ENCODE measurements at places on chromosomes 16 and 17.

GRCh38 chr17:33302394-33302793 lies 9.3 kb upstream of the ASIC2 start:
- no peak for DNase-seq

- DNase-seq, result no peak
Measured at GRCh38 chr17:537133-537532, 177.5 kb downstream of the VPS53 start.

DNA sequence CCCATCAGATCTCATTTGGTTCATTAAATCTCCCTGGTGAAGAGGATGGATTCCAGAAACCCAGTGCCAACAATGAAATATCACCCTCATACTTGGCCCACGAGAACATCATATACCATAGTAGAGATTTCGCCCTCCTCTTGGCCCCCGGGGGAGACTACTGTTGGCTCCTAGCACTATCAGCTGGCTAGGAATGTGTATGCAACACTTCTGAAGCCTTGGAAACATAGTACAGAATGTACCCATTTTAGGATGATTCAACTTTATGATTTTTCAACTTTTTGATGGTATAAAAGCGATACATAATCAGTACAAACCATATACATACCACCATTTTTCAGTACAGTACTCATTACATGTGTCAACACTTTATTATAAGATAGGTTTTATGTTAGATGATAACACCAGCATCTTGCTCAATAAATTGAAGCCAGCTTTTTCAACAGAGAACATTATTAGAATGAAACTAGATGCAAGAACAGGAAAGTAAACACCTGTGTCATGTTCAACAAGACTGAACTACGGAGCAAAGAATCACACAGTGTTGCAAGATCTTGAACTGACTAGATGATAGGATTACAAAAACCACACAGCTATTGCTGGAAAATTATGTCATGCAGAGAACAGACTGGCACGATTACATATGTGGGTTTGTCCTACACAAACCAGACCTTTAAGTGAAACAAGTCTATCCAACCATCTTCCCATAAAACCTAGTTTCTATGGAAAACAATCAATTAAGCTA lies 17.2 kb downstream of the RSL1D1 start:
- no peak for DNase-seq

DNA sequence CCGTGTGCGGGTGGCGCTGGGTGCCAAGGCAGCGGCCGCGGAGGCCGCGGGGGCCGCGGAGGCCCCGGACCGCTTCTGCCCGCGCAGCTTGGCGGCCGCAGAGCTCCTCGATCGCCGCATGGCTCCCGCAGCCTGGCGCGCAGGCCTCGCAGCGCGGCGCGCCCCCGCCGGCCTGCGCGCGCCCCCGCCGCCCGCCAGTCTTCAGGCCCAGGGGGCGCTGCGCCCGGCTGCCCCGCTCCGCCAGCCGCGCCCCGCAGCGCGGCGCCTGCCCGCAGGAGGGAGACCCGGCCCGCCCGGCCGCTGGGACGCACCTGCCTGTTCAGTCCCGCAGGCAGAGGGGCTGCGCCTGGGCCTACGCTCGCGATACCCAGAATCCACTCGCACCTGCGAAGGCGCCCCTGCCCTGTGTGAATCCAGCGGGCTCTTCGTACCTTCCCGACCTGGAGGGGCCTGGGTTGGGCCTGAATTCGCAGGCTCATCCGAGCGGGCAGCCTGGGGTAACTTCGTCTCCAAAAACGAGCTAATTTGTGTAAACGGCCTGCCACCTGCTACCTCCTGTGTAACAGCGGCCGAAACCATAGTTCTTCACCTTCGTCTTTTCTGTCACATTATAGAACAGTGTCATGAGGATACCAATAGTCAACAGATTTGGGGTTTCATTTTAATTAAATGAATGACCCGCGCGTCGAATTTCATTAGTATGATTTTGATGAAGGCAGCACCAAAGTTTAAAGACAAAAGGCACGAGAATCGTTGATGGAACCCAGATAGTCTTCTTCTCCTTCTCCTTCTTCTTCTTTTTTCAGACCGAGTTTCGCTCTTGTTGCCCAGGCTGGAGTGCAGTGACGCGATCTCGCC lies at the start of gene CENPV:
Gene CENPV (minus strand): TSS at position 153 of the 858 bp plus-strand sequence. CDS start 33 bp downstream, at position 120.
- DNase-seq, result no peak

DNA sequence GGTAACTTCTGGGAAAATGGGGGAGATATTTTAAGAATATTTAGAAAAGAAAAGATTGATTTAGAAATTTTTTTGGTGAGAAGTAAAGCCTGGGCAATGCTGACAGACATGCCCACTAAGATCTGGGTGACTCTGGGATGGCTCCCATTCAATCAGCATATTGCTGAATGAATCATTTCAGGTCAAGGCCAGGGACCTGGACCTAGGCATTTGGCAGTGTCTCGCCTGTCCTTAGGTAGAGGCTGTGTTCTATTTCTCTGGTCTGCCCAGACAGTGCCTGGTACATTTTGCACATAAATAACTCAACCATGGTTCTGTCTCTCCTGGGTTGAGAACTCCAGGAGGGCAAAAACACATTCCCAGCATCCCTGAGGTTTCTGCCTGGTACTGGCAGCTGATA lies 39.9 kb downstream of the SMPD3 start:
- DNase-seq, result no peak

DNA sequence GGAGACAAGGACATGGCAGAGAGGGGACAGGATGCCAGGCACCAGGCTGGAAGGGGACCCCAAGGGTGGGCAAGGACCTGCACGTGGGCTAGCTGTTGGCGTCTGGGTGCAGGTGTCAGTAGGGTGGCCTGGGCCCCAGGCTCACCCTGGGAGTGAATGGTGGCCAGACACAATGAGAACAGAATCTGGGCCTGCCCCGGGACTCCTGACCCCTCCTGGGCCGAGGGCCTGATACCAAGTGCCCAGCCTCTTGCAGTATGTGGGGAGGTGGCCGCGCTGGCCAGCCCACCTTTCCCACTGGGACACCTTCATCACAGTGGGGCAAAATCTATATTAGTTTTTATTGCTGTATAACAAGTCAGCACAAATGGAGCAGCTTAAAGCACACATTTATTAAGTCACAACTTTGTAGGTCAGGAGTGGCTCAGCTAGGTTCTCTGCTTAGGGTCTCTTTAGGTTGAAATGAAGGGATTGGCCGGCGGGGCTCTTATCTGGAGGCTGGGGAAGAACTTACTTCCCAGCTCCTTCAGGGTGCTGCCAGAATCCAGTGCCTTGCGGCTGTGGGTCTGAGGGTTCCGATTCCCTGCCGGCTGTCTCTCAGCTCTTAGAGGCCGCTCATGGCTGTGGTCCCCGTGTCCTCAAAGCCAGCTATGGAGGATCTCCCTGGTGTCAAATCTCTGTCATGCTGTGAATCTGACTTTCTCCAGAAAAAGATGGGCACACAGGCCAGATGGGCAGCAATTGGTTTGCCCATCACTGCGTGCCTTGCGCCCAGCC lies 3.6 kb downstream of the PRSS33 start:
- no peak for DNase-seq

DNA sequence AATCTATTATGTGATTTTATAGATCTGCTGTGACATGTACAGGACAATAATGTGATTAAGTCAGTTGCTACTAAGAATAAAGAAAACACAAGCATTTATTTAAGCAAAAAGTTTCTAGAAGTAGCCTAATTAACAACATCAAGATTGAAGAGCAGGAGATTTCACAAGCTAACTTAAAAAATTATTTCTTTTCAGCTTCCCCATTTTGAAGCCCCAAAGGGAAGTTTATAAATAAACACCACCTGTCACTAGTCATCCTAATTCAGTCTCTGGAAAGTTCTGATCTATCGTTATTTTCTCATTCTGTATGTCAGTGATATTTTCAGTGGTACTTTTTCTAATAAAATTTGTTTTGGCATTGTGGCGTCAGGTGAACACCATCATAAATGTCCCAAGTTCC lies 8.3 kb downstream of the CAPNS2 start:
- no peak for DNase-seq

- no peak for DNase-seq
Measured at GRCh38 chr16:9469512-9469911, 378.1 kb downstream of the HAPSTR1 start.

DNA sequence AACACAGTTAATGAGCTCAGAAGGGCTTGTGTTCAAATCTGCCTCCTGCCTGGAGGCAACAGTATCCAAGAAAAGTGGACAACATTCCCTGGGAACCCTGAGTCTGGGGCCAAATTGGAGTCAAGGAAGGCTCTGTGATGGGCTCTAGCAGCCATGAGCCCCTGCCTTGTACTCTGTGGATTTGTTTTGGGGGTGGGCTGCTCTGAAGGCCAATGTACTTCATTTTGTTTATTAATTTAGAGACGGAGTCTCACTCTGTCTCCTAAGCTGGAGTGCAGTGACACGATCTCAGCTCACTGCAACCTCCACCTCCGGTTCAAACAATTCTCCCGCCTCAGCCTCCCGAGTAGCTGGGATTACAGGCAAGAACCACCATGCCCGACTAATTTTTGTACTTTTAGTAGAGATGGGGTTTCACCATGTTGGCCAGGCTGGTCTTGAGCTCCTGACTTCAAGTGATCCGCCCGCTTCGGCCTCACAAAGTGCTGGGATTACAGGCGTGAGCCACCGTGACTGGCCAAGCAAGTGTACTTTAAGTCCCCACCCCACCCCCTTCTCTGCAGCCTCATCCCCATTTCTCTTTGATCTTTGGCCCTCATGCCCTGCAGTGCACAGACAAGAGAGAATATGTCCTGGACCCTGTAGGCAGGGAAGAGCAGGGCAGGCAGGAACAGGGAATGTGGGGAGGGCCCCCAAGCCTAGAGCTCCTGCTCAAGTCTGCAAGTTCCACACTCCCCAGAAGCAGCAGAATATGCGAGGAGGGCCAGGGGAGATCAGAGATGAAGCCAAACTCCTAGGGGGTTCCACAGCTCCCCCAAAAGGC lies 2.7 kb upstream of the GIP start:
- DNase-seq, result no peak

- DNase-seq, result no peak
Measured at GRCh38 chr17:9533441-9533840, 42.2 kb downstream of the STX8 start.

DNA sequence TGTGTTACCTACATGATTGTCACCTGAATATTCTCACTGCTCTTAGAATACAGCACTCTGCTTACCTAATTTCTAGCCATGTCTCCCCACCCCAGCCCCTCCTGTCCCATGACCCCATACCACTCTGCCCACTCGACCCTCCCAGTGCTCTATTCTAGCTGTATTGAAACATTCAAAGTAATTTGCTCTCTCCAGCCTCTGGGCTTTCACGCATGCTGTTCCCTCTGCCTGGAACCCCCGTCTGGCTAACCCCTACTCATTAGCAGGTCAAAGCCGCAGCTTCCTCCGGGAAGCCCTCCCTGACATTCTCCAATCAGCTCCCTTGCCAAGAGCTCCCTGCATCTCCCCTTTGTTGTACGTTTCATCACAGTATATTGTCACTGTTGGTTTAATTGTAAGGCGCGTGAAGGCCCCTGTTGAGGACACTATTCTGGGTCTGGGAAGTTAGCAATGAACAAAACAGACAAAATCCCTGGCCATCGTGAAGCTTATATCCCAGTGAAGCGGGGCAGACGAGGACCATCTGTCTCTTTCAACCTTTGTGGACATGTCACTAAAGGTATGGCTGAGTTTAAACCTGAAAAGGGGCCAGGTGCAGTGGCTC lies 72.3 kb upstream of the LHX1 start:
- no peak for DNase-seq

DNA sequence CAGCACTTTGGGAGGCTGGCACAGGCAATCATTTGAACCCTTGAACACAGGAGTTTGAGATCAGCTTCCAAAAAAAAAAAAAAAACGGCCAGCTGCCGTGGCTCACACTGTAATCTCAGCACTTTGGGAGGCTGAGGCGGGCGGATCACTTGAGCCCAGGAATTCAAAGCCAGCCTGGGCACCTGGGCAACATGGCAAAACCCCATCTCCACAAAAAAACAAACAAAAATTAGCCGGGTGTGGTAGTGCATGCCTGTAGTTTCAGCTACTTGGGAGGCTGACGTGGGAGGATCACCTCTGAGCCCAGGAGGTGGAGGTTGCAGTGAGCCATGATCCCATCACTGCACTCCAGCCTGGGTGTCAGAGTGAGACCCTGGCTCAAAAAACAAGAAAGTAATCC lies 39.0 kb downstream of the GRB2 start:
- no peak for DNase-seq

DNA sequence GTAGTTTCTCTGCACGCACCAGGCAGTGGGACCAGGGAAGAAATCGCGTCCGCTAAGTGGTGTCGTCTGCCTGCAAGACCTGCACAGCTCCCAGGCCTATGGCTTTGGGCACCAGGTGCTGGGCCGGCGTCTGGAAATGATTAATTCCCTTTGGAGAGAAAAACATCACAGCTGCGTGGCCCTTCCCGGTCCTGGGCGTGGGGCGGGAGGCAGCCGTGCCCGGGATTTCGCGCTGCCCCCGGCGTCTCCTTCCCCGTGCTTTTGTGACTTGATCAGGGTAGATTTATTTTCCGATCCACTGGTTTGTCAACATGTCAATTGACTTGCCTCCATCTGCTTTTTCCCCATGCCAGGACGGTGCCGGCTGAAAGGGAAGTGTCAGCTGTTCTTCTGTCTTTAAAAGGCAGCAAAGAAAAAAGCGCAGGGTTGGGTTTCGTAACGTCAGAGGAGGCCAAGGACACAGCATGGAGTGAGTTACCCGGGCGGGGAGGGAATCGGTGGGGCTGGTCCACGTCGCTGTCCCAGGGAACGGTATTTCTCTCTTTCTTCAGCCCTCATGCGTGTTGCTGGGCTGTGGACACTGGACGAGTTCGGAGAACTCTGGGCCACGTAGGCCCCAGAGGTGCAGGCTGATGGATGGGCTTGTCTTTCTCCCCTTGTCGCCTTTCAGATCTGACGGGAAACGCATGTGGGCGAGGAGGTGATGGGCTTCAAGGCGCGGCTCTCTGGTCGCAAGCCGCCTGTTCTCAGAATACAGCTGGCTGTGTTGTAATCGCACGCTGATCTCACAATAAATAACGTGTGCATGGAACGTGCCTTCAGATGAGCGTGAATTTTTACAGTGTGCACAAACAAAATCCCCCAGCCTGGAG lies 188.1 kb upstream of the ZNF469 start:
- no peak for DNase-seq

- DNase-seq, result no peak
Measured at GRCh38 chr17:63697341-63698286, 2.3 kb downstream of the LIMD2 start.

DNA sequence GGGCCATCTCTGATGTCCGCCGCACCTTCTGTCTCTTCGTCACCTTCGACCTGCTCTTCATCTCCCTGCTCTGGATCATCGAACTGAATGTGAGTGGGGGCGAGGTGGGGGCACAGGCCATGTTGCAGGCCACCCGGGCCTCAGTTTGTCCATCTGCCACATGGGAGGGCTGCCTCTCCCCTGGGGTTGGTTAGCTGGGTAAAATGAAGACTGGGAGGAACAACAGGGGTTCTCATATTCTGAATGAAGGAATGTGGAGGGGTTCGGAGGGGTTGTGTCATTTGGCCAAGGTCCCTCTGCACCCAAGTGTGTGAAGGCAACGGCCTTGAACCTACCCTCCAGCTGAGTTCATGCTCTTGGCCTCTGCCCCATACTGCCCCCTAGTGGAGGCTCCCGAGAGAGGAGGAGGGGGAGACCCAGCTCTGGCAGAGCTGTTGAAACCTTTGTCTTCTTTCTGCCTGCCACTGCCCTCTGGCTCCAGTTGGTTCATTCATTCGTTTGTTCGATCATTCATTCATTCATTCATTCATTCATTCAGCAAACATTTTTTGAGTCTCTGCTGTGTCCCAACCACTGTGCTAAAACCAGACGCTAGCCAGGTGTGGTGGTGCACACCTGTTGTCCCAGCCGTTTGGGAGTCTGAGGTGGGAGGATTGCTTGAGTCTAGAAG lies 11.4 kb upstream of the TCAP start:
- DNase-seq, result peak; percentile 71

- DNase-seq, result no peak
Measured at GRCh38 chr17:78805301-78805700, 23.2 kb upstream of the CYTH1 start.

- DNase-seq, result no peak
Measured at GRCh38 chr17:19708431-19709175, 7.8 kb downstream of the SLC47A2 start.

GRCh38 chr17:47288531-47289116 lies 35.0 kb downstream of the ITGB3 start:
- no peak for DNase-seq

Measured in dorsolateral prefrontal cortex (tissue), 122 donors.